Bone marrow (tissue), 2 donors: ENCODE measurements at places on chromosomes 16 and 17.

GRCh38 chr16:3235856-3236669 is 1.1 kb upstream of the ZNF200 start:
- DNase-seq, result no peak

- no peak for DNase-seq
Observed at GRCh38 chr17:32943647-32944191, 15.8 kb downstream of the TMEM98 start.

DNA sequence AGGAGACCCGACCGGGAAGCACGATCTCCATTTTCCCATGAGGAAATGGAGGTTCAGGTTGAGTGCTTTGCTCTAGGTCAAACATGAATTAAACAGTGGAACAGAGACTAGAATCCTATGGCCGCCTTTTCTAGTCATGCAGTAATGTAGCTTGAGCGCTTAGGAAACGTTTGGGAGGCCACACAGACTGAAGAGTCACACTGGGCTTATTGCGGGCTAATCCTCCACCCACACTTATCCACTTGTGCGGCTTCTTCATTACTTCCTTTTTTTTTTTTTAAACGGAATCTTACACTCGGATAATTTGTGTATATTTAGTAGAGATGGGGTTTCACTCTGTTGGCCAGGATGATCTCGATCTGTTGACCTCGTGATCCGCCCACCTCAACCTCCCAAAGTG is 26.0 kb downstream of the CACNG3 start:
- DNase-seq, result no peak

- DNase-seq, result no peak
Observed at GRCh38 chr17:71023249-71024030, 854.1 kb downstream of the KCNJ2 start.

DNA sequence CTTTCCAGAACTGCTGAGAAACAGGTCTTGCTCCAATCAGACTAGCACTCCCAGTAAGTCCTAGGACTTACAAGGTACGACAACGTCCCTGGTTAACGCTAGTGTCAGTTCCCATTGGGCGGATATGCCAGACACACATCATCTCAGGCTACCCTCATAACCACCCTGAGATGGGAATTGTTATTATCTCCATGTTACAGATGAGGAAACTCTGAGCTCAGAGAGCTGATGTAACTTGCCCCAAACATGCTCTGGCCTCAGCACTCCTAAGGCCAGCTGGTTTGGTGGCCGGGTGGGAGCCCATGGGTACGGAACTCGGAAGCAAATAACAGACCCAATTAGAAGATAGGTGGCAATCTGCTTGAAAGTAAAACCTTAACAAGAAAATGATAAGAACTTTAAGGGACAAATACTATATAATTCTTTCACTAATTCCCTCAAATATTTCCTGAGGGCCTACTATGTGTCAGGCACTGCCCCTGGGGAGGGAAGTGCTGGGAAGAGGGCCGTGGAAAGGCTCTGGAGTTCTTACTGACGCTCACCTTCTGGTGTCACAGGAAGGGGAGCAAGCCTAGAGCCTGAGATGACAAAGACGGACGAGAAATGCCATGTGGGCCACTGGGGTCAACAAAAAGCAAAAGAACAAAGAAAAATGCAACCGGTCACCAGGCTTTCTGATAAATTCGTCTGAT is 6.9 kb downstream of the CREBBP start:
- no peak for DNase-seq

DNA sequence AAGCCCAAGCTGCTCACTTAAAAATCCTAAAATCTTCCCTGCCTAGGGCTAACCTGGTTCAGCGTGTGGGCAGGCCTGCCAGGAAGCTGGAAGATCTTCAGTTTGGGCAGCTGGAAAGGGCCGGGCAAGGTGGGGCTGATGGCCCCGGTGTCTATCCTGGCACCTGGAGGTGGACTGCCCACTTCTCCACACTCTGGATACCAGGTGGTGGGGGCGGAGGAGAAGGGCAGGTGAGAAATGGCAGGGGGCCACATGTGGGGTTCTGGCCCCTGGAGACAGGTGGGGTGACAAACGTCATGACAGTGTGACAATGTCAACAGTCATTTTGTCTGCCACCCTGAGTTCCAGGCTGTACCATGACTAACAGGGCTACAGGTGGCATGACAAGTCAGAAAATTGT is 78.5 kb upstream of the C16orf82 start:
- DNase-seq, result no peak

DNA sequence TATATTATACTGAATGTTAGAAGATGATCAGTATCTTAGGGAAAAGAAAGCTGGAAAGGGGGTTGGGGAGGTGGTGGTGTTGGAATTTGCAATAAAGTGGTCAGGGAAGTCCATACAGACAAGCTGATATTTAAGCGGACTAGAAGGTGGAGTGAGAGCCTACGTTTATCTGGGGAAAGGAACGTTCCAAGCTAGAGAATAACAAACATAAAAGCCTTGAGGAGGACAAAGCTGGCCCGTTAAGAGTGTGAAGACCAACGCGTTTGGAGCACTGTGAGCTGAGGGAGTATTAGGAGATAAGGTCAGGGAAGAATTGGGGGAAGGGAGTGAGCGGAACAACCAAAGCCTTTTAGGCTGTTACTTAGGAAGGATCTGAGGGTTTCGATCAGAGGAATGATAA is 1.4 kb downstream of the DDX42 start:
- no peak for DNase-seq

- no peak for DNase-seq
Observed at GRCh38 chr17:48835971-48836370, 5.1 kb downstream of the CALCOCO2 start.

- no peak for DNase-seq
Observed at GRCh38 chr17:7408252-7408727, 645 bp downstream of the NLGN2 start.

GRCh38 chr16:89101303-89102040 is 7.8 kb downstream of the ACSF3 start:
- DNase-seq, result no peak

GRCh38 chr16:80526418-80527061 is 14.3 kb upstream of the DYNLRB2 start:
- peak; percentile 41 for DNase-seq
